Kidney tubule cell (primary cell): ENCODE measurements at places on chromosomes 16 and 17.
A peak's percentile ranks its signal among the peaks of the same experiment; 100 is the strongest.

GRCh38 chr16:81499576-81500380 lies 55.2 kb downstream of the CMIP start:
- no peak for DNase-seq

- DNase-seq, result no peak
Observed at GRCh38 chr16:85446951-85447692, 166.0 kb upstream of the GSE1 start.

GRCh38 chr16:3235856-3236669 lies 1.1 kb upstream of the ZNF200 start:
- no peak for DNase-seq

- peak; percentile 93 for DNase-seq
Observed at GRCh38 chr17:77286641-77287431, 146.1 kb downstream of the SEC14L1 start.

DNA sequence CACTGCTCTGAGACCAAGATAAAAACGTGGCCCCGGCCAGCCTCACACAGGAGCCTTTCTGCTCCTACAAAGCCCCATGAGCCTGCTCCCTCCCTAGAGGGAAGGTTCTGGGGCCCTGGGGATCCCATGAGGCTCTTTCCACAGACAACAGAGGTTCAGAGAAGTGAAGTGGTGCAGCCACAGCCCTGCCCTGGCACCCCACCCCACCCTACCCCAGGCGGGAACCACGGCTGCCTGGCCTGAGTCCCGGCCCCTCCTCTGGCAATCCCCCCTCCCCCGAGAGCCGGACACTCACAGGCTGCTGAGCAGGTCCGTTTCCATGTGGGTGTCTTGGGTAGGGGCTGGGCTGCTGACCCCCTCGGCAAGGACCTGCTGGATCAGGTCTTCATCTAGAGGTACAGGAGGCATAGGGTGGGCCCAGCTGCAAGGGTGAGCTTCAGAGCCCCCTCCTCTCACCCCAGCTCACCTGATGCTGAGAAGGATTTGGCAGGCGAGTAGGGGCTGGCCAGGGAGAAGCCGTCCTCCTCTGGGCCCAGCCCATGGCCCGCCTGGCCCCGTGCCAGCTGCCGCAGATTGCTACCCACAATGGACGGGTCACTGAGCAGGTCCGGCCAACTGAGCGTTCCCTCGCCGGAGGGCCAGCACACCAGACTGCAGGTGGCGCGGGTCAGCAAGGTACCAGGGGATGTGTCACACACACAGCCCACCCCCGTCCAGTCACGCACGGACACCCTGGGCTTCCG lies 38.7 kb downstream of the PKD1 start:
- DNase-seq, result peak; percentile 78

DNA sequence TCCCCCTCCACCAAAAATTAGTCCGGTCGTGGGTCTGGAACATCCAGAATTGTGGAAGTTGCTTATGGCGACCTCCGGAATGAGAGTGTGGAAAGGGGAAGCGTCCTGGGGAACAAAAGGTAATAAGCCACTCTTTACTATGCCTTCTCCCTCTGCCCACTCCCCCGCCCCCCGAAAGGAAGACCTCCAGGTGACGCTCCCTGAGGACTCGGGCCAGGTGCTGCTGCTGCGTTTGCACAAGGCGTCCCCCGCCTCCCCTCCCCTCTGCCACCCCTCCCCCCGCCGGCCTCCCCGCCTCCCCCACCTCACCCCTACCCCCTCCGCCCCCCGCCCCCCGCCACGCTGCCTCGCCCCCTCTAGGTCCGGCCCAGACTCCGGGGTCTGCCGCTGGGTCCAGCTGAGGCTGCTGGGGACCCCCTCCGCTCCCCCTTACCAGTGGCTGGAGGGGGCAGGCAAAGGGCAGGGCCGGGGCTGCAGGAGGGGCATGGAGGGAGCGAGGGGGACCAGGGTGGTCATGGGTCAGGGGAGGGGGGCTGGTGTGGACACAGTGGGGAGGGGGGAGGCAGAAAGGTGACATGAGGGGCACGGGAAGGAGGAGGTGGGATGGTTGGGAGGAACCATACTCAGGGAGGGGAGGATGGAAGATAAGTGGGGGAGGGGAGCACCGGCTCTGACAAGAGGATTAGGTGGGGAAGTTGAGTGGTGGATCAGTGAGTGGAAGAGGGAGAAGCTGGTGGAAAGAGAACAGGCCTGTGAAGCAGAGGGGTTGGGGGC lies 23.6 kb downstream of the ALOX12B start:
- no peak for DNase-seq

DNA sequence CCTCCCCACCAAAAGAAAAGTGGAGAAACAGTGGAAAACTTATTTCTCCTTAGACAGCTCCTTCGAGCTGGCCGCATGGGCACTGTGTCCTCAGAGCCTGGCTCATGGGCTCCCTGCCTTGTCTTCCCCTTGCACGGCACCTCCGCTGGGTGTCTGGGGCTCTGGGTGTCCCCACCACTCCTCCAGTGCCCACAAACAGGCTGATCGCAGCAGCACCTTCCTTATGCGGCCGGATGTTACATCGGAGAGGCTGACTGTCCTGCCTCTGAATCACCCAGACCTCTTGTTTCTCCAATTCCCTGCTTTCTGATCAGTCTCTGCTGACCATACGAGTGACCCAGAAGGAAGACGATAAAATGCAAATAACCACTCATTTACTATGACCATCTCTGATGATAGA lies 121.7 kb downstream of the SLC39A11 start:
- peak; percentile 15 for DNase-seq

DNA sequence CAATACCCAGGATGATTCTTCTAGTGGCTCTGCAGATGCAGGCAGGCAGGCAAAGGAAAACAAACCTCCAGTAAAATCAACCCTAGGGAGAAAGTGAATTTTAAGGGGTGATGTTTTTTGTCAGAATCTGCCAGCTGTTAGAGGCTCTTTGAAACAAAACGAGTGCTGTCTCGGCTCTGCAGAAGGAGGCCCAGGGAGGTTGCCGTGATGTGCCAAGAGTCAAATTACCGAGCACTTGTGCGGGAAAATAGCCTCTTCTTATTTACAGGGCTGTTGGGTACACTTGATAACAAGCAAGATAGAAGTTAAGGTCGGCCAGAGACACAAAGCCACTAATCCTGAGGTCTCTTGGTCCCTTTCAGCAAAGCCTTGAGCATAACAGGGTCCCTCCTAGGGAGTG lies 68.9 kb upstream of the EEF2KMT start:
- DNase-seq, result no peak

DNA sequence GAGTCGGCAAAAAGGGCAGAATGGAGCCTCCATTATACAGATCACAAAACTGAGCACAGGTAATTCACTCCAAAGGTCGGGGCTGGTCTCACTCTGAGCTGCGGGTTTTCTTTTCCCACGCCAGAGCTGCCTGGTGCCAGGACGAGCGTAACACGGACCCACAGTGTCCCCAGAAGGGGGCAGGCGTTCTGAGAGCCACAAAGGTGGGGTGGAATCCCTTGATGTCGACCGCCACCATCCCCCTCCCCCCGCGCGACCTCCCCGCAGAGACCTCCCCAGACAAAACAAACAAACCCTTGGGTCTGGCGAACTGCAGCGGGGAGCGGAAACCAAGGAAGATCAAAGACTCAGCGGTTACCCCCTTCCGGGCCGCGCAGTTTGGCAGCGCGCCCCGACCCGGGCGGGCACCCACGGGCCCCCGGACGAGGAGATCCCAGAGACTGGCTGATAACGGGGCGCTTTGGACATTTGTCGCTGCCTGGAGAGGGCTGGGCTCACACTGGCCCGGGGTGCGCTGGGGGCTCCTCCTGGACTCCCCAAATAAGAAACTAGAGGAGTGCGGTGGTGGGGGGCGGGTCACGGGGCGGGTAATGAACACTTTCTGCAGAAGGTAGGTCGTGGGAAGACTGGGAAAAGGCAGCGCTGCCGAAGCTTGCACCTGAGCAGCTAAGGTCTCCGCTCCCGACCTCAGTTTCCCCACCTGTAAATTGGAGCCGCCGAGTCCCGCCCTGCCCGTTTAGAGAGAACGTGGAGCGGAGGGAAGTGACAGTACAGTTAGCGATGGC lies 664 bp upstream of the NKD1 start:
- peak; percentile 6 for DNase-seq

GRCh38 chr17:49117587-49118230 lies 14.9 kb upstream of the B4GALNT2 start:
- no peak for DNase-seq

DNA sequence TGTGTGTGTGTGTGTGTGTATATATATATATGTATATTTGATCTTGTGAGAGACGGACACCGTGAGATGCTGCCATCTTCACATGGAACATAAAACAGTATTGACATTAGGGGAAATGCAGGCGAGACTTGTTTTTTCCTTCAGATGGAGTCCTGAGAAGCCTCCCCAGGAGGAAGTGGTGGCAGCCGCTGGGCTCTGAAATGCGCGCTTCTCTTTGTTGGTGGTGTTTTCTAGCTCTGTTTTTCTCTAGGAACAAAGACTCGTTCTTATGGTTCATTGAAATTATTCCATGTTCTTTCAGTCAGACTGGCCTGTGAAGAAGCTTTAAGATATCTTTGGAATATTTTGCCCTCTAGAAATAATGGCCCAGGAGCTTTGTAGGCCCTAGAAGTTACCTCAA lies 32.9 kb downstream of the SNX29 start:
- no peak for DNase-seq

DNA sequence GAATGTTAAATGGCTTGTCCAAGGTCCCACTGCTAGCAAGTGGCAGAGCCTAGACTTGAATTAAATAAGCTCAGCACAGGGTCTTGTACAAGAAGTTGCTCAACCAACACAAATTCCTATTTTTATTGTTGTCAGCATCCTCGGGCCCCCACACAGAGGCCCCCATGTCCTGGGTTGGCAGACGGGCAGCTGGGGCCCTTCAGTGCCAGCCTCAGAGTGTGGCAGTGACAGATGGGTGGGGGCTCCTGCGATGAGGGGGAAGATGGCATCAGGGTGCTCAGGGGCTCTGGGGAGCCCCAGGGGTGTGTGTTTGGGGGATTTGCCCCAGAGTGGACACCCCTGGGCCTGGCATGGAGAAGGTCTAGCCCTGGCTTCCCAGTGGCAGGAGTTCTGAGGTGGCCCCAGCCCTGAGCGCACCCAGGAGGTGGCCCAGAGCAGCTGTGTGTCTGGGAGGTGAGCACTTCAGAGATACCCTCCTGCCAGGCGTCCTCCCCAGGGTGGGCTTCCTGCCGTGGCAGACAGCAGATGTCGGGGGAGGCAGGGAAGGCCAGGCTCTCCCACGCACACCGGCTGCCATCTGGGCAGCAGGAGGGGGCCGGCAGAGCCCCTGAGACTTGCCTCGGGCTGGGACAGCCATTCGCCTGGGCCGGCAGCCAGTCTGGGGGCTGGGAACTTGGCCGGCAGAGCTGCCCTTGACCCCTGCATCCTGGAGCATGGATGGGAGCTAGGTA lies 150.8 kb downstream of the C16orf78 start:
- no peak for DNase-seq

DNA sequence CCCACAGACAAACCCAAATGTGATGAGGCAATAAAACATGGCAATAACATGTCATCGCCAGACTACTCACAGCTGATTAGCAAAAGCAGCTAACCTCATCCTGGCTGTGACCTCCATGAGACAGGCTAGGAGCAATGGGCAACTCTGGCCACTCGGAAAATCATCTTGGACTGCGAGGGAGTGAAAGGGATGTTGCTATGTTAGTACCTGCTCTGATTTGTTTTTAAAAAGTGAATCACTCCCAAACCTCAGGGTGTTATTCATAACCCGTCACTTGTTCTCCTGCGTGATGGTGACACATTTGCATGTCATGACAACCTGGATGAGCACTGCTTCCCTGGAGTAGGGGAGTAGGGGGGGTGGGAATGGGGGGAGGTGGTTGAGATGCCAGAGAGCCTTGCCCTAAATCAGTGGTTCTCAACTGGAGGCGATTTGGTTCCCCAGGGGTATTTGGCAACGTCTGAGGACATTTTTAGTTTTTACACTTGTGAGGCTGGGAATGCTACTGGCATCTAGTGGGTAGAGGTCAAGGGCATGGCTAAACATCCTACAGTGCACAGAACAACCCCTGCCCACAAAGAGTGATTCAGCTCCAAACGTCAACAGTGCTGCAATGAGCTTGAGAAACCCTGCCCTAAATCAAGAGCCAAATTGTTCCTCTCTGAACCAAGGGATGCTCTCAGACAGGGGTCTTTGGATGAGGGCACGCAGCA lies 241.7 kb downstream of the SOX9 start:
- DNase-seq, result peak; percentile 98

- no peak for DNase-seq
Observed at GRCh38 chr16:75217389-75217851, 1.4 kb upstream of the CTRB1 start.

- DNase-seq, result no peak
Observed at GRCh38 chr17:58531122-58531521, 16.7 kb upstream of the MTMR4 start.

DNA sequence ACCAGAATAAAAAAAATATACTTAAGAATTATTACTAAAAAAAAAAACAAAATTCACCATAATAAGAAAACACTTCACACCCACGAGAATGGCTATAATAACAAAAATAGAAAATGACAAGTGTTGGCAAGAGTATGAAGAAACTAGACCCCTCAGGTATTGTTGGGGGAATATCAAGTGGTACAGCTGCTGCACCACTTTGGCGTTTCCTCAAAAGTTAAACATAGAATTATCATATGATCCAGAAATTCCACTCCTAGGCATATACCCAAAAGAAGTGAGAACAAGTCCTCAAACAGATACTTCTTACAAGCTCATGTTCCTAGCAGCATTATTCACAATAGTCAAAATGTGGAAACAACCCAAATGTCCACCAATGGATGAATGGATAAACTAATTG lies 26.3 kb downstream of the AMFR start:
- no peak for DNase-seq

- peak; percentile 59 for DNase-seq
Observed at GRCh38 chr16:49281843-49282642, 405 bp upstream of the CBLN1 start.

- no peak for DNase-seq
Observed at GRCh38 chr16:52466994-52467393, 79.9 kb downstream of the TOX3 start.

- no peak for DNase-seq
Observed at GRCh38 chr16:4435337-4436067, 9.8 kb downstream of the DNAJA3 start.

GRCh38 chr16:10769381-10769780 lies 25.7 kb downstream of the NUBP1 start:
- no peak for DNase-seq

GRCh38 chr16:56421313-56421712 lies 4.0 kb downstream of the AMFR start:
- DNase-seq, result no peak

GRCh38 chr17:17590883-17591354 lies 589 bp downstream of the PEMT start:
- DNase-seq, result no peak

DNA sequence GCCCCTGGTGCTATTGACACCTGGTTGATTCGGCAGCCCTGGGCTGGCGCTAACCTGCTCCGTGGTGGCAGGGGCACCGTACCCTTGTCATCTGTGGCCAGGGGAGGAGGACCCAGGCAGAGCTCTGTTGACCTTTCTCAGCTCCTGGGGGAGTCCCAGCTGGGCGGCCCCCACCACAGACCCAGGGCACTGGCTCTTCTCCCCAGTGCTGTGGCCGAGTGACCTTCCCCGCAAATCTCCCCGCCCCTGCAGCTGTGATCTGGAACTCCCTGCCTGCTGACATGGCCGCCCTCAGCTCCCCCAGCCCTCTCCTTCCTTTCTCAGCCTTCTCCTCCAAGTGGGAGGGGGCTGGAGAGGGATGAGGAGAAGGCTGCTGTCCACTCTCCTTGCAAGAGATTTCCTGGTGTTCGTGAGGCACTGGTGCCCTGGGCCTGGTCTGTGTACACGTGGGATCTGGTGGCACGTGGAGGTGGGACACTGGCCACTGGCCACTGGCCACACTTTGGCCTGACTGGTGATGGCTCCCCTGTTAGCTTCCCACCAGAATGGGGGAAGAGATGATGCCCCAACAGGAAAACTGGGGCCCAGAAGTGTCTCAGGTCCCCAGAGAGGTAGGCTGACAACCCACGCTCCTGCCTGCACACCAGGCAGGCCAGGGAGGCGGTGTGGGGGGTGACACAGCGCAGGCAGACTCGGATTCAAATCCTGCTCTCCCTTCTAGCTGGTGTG lies 8.2 kb downstream of the FMNL1 start:
- DNase-seq, result no peak
